Thoracic aorta endothelial cell (primary cell): ENCODE measurements at places on chromosomes 16 and 17. TPM values are rescaled to one million over a fixed set of nuclear protein-coding genes. Genes with fewer than 3 reads are reported as not detected.

TNFRSF13B gene
- total RNA-seq: not detected in 2 replicates

SOST gene
- not detected in 2 replicates for total RNA-seq

CYGB gene
- total RNA-seq: 0.29 and 0.66 TPM in 2 replicates

TSC2 gene
- 56.4 and 61.7 TPM in 2 replicates for total RNA-seq

KRT32 gene
- total RNA-seq: not detected in 2 replicates

TANC2 gene
- 18.4 and 26.7 TPM in 2 replicates for total RNA-seq

SHCBP1 gene
- 54.8 and 68.9 TPM in 2 replicates for total RNA-seq

YBX2 gene
- 0.13 and 0.14 TPM in 2 replicates for total RNA-seq

SHBG gene
- not detected in 2 replicates for total RNA-seq

TMEM238L gene
- not detected in 2 replicates for total RNA-seq

PRSS21 gene
- 1.8 TPM in 1 of 2 replicates, not detected in the other for total RNA-seq

SYCE1L gene
- 1.9 and 2.0 TPM in 2 replicates for total RNA-seq

TBC1D3B gene
- 0.93 and 1.1 TPM in 2 replicates for total RNA-seq

GPR142 gene
- total RNA-seq: not detected in 2 replicates

MYH11 gene
- not detected in 2 replicates for total RNA-seq

MAPT gene
- total RNA-seq: 0.07 and 0.27 TPM in 2 replicates

MEIOB gene
- total RNA-seq: 0.14 and 0.66 TPM in 2 replicates

ANKFN1 gene
- total RNA-seq: 0.36 and 1.2 TPM in 2 replicates

CHST5 gene
- not detected in 2 replicates for total RNA-seq

ROGDI gene
- total RNA-seq: 7.4 and 8.0 TPM in 2 replicates

TLE7 gene
- total RNA-seq: not detected in 2 replicates

C1QL1 gene
- total RNA-seq: 0.13 TPM in 1 of 2 replicates, not detected in the other

ARL17A gene
- 8.0 and 17.9 TPM in 2 replicates for total RNA-seq

IKZF3 gene
- not detected in 2 replicates for total RNA-seq

TBX6 gene
- 0.14 and 0.27 TPM in 2 replicates for total RNA-seq

PABPN1L gene
- not detected in 2 replicates for total RNA-seq

ZNF213 gene
- total RNA-seq: 6.2 and 6.6 TPM in 2 replicates

SLC47A1 gene
- 8.6 and 15.4 TPM in 2 replicates for total RNA-seq

TP53TG3 gene
- total RNA-seq: not detected in 2 replicates

MEOX1 gene
- total RNA-seq: not detected in 2 replicates

STH gene
- total RNA-seq: not detected in 2 replicates

PHKB gene
- total RNA-seq: 90.3 and 119 TPM in 2 replicates

AOC2 gene
- 0.65 and 0.80 TPM in 2 replicates for total RNA-seq

ORAI3 gene
- 13.0 and 16.7 TPM in 2 replicates for total RNA-seq

SPNS2 gene
- total RNA-seq: 12.1 and 13.4 TPM in 2 replicates

EVI2B gene
- total RNA-seq: 2.0 and 2.5 TPM in 2 replicates

UNK gene
- 18.5 and 23.1 TPM in 2 replicates for total RNA-seq

CD300E gene
- not detected in 2 replicates for total RNA-seq

TBC1D3K gene
- total RNA-seq: not detected in 2 replicates

TM4SF5 gene
- not detected in 2 replicates for total RNA-seq

TANGO6 gene
- 24.3 and 25.8 TPM in 2 replicates for total RNA-seq

NHERF2 gene
- 52.7 and 94.3 TPM in 2 replicates for total RNA-seq

COIL gene
- 23.0 and 25.5 TPM in 2 replicates for total RNA-seq

RHBDL3 gene
- total RNA-seq: 0.07 TPM in 1 of 2 replicates, not detected in the other

B4GALNT2 gene
- total RNA-seq: not detected in 2 replicates

SDR42E2 gene
- 0.07 and 0.13 TPM in 2 replicates for total RNA-seq

SLC13A2 gene
- not detected in 2 replicates for total RNA-seq

TNFRSF12A gene
- total RNA-seq: 62.6 and 76.2 TPM in 2 replicates

CACNG1 gene
- total RNA-seq: not detected in 2 replicates

IRF8 gene
- 0.13 TPM in 1 of 2 replicates, not detected in the other for total RNA-seq

PYDC1 gene
- total RNA-seq: not detected in 2 replicates

HS3ST4 gene
- not detected in 2 replicates for total RNA-seq

TMEM106A gene
- total RNA-seq: 5.7 and 6.5 TPM in 2 replicates

ATMIN gene
- total RNA-seq: 38.0 and 40.3 TPM in 2 replicates
